ENCODE measurements at places on chromosomes 1 and 21.
A peak's percentile ranks its signal among the peaks of the same experiment; 100 is the strongest.

GRCh38 chr1:238492271-238492670, 601.5 kb upstream of the ZP4 start:
- no peak for DNase-seq

DNA sequence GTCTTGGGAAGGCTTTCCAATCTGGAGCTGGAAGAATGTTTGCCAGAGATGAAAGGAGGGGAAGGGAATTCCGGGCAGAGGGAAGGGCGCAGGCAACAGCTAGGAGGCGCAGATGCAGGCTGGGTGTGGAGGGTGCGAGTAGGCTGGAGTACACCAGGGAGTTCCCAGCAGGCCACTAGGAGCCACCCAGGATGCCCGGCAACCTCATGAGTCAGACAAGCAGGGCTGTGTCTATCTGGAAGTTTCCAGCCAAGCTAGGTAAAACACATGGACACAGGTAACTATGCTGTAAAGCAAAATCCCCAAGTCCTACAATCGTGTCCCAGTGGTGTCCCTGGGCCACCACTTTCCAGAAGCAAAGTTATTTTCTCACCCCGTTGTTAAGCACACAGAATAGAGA, 990 bp upstream of the NBL1 start:
- peak; percentile 24 for DNase-seq

GRCh38 chr1:201882665-201883132, 6.0 kb upstream of the SHISA4 start:
- DNase-seq = no peak

GRCh38 chr1:18093193-18093592, 14.4 kb upstream of the IGSF21 start:
- no peak for DNase-seq

DNA sequence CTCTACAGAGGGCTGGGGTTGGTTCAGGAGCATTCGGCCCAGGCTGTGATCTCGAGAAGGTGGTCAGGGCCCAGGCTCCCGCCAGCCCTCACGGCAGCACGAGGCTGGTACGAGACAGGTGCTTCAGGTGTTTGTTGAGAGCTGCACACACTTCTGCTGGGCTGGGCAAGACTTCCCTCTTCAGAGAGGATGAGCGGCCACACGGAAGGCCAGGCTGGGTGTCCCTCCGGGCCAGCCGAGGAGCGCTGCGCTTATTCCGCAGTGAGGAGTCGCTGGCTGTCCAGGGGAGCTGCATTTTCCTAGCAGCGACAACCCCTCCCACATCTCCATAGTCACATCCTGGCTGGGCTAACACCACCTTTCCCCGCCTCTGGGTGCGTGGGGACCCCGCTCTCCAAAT, 50.5 kb downstream of the PDE9A start:
- DNase-seq = no peak

DNA sequence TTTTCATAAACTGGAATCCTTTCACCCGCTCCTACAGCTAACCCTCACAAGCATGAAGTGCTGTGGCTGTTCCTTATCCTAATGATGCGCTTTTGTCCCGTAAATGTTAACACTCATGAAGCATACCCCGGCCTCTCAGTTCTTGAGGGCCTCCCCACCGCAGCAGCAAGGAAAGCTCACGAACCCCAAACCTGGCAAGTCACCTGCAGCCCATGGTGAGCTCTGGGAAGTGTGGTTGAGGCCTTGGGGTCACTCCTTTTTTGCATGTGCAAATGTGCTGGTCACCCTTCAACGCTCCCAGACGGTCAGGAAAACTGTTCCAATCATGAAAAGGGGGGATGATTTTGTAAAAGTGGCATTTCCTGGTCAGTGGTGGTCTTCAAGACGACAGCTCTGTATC, 124.6 kb downstream of the PRDM2 start:
- DNase-seq = no peak

DNA sequence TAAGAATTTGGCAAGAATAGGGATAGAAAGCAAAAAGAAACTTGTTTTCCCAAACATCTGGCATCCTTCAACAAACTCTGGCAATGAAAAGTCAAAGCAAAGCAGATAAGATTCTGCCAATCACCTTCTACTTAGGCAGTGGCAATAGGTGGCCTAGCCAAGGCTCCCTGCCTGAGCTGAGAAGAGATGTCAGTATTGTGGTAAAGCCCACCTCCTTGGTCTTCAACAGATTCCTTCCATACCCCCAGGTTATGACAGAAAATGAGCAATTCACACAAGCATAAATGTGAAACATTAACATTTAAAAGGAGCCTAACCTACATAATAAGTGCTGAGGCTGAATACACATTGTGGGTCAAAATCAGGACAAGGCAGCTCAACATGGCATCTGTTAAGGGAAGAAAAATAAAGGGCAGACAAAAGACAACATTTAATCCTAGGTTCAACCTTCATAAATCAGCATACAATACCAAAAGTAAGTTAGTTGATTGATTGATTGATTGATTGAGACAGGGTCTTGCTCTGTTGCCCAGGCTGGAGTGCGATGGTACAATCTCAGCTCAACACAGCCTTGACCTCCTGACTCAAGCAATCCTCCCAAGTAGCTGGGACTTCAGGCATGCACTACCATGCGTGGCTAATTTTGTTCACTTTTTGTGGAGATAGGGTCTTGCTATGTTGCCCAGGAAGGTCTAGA, 123.1 kb downstream of the AKT3 start:
- DNase-seq = no peak

GRCh38 chr1:69766431-69767180, 198.9 kb downstream of the LRRC7 start:
- DNase-seq = no peak

DNA sequence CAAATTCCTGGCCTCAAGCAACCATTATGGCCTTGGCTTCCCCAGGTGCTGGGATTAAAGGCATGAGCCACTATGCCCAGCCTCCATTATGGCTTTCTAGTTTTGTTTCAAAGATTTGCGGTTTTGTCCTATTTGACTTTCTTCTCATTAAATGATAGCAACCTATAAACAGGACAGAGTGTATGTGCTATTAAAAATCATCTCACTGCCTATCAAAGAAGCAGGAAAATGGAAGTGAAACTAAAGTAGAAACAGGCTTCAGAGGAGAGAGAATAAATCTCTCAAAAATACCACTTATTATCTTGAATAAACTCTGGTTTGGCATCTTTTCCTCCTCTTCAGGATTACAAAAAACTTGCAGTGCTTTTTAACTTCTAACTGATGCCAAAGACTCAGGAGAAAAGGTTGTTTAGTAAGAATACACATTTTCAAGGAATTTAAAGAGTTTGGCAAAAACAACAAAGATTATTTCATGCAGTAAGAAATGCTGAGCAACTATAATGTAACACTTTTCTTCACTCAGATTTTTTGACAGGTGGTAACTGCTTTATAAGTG, 28.7 kb downstream of the ACBD3 start:
- DNase-seq = no peak

- no peak for DNase-seq
These were observed 248.0 kb downstream of the RGS7 start for GRCh38 chr1:241109039-241109438.

GRCh38 chr1:89762779-89763648, 57.8 kb upstream of the LRRC8D start:
- DNase-seq = peak; percentile 91

DNA sequence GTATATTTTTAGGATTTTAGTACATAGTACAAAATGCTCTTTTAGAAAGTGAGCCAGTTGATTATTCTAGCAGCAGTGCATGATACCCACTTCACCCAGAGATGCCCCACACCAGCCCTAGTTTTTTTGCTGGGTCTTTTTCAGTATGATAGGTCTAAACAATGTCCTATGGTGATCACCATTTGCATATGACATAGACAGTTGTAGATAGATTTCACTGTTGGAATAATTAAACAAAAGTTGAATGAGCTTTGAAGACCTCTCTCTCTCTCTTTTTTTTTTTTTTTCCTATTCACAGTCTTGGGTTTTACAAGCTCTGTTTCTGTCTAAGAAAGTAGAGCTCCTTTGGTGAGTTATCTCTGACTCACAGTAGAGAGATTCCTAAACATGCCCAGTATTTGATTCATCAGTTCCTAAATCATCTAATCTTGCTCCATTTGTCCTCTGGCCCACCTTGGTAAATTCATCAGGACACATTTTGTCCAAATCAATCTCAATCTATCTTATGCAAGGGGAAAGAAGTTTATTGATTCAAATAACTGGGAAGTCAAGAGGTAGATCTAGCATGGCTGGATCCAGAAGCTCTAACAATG, 44.7 kb upstream of the VAV3 start:
- no peak for DNase-seq

GRCh38 chr1:165497069-165498013, 46.5 kb upstream of the LRRC52 start:
- DNase-seq = no peak

DNA sequence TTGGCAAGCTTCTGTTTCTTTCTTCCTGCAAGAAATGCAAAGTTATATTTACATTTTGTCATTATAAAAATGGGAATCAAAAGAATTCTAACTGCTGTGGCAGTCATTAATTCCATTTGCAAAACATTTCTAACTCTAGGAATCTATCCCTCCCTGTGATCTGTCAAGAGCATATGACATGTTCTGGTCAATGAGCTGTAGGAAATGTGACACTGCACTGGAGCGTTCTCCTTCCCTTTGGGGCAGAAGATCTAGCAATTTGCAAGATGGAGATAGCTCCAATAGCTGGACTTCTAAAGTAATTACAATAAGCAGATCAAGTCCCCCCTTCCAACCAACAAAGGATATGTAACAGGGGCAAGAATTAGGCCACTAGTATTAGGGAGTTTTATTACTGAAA, 6.3 kb downstream of the TOMM20 start:
- DNase-seq = no peak

- DNase-seq = peak; percentile 50
These were observed 37.2 kb upstream of the IPO9 start for GRCh38 chr1:201791779-201792173.

GRCh38 chr21:14120091-14120734, 90.5 kb downstream of the LIPI start:
- peak; percentile 72 for DNase-seq

DNA sequence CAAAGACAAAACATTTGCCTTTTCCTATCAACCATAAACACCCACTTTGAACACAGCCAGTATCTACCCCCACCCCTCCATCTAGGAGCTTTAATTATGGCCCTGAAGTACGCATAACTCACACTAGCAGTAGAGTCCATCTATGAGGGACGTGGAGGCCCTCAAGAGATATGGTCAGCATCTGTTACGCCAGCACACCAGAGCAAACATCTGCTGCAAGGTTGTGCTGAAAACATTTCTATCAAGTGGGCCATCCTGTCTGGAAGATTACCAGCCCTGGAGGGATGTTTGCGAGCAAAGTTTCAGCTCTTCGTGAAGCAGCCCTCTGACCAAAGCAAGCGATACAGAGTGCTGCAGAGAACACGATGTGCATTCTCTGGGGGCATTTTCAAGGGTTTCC, 74.6 kb downstream of the SLC45A1 start:
- no peak for DNase-seq

DNA sequence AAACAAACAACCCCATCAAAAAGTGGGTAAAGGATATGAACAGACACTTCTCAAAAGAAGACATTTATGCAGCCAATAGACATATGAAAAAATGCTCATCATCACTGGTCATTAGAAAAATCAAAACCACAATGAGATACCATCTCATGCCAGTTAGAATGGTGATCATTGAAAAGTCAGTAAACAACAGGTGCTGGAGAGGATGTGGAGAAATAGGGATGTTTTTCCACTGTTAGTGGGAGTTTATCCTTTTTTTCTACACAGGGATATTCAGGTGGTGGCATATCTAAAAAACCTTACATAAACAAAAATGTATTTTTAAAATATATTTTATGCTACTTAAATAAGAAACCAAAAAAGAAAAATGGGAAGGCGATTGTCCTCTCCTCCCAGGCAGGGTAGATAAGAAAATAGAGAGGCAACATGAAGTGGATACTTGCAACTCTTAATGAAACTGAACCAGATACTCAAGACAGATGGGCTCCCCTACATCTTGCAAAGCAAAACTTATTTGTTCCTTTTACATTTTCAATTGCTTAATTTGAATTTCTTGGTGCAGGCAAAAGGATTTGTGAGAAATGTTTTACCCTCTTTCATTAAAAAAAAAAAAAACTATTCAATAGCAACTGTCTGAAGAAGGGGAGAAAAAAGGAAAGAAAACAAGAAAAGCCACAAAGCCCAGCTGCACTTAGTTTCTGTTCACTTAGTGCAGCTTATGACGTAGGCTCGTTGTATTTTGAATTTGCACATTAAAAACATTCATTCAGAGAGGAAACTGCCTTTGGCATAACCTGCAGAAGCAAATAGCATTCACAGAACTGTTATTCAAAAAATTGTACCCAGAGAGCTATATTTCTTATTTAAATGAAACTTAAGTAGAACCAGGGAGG, 36.9 kb upstream of the RGS1 start:
- DNase-seq = peak; percentile 50

- DNase-seq = no peak
These were observed 435.6 kb upstream of the CHRM3 start for GRCh38 chr1:238950784-238951183.

- DNase-seq = no peak
These were observed 22.9 kb upstream of the APOBEC4 start for GRCh38 chr1:183675883-183676585.

DNA sequence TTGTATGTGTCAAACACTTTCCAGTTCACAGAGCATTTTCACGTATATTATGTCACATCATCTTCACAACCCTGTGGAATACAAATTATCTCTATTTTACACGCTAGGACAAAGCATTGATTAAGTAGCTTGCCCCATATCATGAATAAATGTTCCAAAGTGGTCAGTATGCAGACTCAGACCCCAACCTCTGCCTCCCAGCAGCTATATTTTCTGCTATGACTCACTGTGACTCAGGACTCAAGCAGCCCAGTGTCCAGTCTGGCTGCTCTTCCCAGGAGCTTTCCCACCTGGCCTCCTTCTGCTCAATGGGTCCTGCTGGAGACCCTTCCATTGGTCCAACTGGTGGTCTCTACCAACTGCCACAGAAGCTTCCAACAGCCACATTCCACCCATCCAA, 56.0 kb upstream of the RAP1A start:
- no peak for DNase-seq

- DNase-seq = no peak
These were observed 1.3 kb downstream of the MEF2D start for GRCh38 chr1:156499194-156499841.

DNA sequence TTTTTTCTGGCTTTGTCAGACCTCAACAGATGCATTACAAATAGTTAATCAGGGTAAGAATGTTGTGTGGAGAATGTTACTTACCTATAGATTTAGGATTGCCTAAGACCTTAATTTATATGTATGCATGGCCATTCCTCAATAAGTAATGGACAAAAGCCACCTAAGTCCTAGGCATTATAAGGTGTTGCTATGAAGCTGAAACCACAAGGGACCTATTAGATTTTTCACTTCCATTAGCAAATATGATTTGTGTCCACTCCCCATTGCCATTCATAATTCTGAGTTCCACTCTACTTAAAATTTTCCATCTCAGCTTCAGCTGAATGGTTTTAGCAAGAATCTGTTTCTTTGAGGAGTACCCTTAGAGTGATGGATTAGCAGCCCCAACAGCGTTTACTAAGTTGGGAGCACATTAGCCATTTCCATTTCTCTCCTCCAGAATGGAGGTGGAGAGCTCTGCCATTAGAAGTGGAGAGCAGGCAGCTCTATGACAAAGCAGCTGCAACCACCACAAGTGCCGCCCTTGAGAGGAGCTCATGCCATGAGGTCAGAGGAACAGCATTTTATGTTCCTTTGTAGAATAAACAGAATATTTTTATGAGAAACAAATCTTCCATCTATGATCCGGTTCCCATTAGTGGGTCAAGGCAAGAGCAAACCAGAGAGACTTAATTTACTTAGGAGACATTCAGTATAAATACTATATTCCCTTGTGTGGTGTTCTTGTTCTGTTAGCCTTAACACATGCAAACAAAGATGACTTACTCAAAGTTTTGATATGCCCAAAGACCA, 28.9 kb upstream of the C1orf87 start:
- no peak for DNase-seq

Measured in activated CD8-positive, alpha-beta T cell treated with anti-CD3 and anti-CD28 coated beads for 36 hours (primary cell).